Nucleus accumbens (tissue), 56 donors: ENCODE measurements at places on chromosomes 3 and 15.

DNA sequence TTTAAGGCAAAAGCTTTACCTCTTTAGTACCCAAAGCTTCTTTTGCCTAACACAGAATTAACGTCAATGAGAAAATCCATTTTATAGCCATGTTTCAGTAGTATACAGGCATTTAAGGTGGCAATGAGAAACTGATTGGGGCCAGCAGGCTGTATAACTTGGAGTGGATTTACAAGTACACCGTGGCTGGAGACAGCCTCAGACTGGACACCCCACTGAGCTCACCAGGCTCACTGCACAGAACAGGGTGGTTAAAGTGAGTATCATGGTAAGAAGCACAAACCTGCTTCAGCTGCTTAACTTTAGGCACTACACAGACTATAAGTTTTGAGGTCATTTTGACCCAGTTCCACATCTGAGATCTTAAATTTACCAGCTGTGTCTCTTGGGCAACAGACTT lies 8.9 kb downstream of the CPOX start:
- no peak for DNase-seq

DNA sequence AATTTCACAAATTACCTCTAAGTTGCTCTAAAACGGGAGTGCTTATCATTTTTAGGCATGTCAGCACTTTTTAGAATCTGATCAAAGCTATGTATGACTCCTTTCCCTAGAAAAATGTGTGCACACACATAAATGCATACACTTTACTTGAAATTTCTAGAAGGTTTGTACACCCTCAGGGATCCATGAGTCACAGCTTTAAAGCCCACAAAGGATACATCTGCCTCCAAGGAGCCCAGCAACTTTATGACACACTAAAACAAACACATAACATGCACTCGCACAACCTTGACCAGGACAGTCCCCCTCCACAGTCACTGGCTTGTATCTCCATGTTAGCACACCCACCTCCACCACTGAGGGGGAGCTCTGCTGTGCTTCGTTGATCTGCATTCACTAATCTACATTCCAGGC lies 722.0 kb upstream of the CFAP20DC start:
- no peak for DNase-seq

DNA sequence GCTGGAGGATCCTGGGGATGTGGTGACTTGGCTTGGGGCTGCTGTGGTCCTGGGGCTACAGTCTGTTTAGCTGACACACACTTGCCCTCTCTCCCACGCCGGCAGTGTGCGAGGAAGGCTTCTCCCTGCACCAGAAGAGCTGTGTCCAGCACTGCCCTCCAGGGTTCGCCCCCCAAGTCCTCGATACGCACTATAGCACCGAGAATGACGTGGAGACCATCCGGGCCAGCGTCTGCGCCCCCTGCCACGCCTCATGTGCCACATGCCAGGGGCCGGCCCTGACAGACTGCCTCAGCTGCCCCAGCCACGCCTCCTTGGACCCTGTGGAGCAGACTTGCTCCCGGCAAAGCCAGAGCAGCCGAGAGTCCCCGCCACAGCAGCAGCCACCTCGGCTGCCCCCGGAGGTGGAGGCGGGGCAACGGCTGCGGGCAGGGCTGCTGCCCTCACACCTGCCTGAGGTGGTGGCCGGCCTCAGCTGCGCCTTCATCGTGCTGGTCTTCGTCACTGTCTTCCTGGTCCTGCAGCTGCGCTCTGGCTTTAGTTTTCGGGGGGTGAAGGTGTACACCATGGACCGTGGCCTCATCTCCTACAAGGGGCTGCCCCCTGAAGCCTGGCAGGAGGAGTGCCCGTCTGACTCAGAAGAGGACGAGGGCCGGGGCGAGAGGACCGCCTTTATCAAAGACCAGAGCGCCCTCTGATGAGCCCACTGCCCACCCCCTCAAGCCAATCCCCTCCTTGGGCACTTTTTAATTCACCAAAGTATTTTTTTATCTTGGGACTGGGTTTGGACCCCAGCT lies 2.9 kb upstream of the FES start:
- no peak for DNase-seq

GRCh38 chr3:192864941-192865340 lies 52.7 kb downstream of the MB21D2 start:
- DNase-seq: no peak
